Left ventricle myocardium superior (tissue), 1 donor: ENCODE measurements at places on chromosomes 6 and 20.

- no peak for DNase-seq
Observed at GRCh38 chr20:5364136-5364821, 47.5 kb upstream of the PROKR2 start.

GRCh38 chr6:73983367-73983766, 287.4 kb downstream of the CD109 start:
- DNase-seq: no peak

DNA sequence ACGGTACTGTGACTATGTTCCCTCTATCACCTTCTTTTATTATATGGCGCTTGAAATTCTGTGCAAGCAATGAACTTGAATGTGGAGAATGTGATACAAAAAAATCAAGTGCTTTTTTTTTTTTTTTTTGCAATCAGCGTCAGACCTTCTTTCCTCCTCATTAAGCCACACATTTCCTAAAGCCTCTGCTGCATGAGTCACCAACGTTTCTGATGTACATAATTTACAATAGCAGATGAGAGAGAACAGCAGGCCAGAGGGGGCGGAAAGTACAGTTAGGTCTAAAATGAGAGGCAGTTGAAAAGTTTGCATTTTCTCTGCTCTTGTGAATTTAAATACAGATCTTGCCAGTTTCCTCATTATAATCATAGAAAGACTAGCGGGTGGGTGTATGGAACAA, 114.6 kb upstream of the RIPOR2 start:
- no peak for DNase-seq

DNA sequence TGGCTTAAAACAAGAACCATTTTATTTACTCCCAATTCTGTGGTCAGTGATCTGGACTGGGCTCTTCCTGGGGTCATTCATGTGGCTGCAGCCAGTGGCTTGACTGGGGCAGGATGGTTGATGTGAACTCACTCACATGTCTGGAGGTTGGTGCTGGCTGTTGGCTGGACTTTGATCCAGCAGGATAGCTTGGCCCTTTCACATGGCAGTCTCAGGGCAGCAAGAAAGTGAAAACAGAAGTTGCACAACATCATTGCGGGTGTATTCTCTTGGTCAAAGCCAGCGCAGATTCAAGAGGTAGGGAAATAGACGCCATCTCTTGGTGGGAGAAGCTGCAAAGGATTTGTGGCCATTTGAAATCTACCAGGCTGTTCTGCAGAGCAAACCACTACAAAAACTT, 77.2 kb downstream of the MDGA1 start:
- no peak for DNase-seq

GRCh38 chr20:11387189-11387754, 530.4 kb upstream of the BTBD3 start:
- DNase-seq: no peak

GRCh38 chr6:21144928-21145327, 448.6 kb upstream of the SOX4 start:
- no peak for DNase-seq

DNA sequence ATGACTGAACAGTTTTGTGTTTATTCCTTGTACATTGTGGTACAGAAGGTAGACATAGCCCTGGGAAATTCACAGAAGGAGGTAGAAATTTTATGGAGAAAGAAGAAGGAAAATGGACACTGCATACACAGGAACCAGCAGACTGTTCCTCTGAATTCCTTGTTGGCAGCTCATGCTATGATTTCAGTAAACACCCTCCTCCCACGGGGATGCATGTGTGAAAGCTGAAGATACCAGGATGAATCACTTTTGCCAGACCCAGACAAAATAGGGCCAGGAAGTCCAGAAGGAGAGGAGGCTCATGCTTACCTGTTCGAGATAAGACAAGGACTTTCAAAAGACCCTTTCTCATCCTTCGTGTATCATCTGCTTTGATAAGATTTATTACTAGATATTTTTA, 110.3 kb upstream of the GGTLC1 start:
- DNase-seq: no peak
